Fibroblast of mammary gland (primary cell): ENCODE measurements at places on chromosomes 1 and 21.

GRCh38 chr1:45326627-45327623, at the start of gene HPDL:
TSS of gene HPDL (plus strand) at chr1:45326895. CDS start at chr1:45327149, 254 bp downstream.
- DNase-seq, result peak; percentile 48

GRCh38 chr1:82266351-82266750, 465.6 kb downstream of the ADGRL2 start:
- DNase-seq, result no peak

- DNase-seq, result no peak
These were observed 66.3 kb downstream of the OMA1 start for GRCh38 chr1:58480191-58480590.

DNA sequence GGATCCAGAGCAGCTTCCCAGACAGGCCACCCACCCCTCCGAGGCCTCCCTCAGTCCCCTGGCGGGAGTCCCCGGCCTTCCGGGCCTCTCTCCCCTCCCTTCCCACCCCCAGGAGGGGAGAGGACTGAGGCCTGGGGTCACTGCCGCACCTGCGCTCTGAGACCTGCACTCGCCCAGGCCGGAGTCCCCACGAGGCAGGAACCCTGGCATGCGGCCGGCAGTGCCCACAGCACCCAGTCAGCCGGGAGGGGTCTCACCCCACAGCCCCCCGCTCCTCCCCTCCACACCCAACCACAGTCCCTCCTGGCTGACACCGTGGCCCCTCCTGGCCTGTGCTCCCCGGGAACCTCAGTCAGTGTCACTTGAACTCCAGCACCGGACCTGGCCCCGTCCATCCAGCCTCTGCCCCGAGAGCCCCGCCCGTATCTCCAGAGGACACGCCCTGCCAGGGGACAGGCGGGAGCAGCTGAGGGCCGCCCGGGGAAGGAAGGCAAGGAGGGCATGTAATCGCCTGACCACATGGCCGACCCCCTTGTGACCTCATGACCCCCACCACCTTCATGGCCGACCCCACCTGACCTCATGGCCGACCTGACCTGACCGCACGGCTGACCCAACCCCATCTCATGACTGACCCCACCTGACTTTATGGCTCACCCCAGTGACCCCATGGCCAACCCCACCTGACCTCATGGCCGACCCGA, 28.7 kb upstream of the TTLL10 start:
- DNase-seq, result no peak

DNA sequence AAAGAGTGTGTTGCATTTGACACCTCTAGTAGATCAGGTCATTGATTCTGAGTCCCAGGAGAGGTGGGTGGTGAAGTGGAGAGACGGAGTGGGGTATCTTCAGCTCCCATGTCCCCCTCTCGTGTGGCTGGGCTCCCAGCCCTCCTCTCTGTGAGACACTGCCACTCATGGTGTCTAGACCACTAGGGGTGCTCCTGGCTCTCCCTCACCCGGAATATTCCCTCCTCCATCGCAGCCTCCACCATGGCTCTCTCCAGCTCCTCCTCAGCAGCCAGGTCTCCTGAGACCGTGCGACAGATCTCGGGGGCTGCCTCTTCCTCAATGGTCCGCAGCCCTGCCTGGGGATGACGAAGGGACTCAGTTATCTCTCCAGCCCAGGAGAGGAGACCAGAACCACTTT, 20.6 kb upstream of the KIF21B start:
- no peak for DNase-seq
